ENCODE measurements at places on chromosomes 2 and 18.

GRCh38 chr2:150946831-150947230, 314.8 kb downstream of the RBM43 start:
- DNase-seq = no peak

GRCh38 chr2:228819701-228820100, 451.4 kb downstream of the PID1 start:
- DNase-seq = no peak

DNA sequence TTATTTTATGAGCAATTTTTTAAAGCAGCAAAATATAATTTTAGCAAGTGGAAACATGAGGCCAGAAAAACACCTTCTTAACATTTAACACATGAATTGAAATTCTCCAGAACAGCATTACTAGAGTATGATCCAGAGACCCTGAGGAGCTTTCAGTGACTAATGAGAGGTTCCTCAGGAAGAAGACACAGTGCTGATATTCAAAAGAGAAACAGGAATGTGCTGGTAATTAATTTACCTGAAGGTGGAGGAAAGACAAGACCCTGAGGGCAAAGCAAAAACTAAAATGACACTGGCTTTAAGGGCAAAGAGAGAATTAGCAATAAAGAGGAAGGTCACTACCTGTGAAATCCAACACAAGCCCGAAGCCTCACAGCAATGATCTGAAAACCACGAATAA, 97.0 kb downstream of the CDH2 start:
- no peak for DNase-seq

DNA sequence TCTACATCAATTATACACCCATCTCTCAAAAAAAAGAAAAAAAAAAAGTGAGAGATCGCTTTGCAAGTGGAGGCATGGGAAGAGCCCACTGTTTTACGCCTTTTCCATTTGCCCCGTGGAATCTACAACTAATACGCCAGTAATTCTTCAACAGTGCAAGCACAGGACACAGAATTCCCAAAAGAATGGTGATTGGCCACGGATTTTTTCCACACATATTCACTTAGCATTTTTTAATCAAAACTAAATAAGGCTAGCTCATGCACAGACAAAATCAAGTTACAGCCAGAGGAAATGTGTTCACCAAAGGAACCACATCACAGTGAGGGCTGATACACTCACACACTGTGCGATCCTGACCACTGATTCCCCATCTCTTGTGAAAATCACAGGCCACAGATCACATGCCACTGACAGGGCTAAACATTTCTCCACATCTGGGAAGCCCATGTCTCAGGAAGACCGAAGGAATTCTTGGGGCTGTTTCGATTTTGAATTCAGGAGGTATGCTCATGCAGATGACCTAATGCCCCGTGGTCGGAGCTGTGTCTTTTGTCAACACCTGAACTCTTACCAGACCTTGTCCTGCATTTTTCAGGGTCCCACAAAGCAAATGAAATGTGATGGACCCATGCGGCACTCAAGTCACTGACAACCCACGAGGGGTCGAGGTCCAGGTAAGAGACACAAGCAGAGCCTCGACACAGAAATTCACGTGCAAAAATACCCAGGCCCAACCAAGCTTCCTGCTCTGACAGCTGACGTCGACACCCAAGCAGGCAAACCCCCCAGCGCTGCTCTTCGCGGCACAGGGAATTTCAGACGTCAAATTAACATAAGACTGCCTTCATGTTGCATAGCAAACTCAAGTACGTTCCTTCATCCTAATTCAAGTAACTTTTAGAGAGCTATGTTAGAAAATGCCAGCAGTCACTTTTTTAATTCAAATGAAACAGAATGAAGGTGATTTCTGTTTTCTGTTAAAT, 69.6 kb downstream of the ZNF516 start:
- peak; percentile 41 for DNase-seq

DNA sequence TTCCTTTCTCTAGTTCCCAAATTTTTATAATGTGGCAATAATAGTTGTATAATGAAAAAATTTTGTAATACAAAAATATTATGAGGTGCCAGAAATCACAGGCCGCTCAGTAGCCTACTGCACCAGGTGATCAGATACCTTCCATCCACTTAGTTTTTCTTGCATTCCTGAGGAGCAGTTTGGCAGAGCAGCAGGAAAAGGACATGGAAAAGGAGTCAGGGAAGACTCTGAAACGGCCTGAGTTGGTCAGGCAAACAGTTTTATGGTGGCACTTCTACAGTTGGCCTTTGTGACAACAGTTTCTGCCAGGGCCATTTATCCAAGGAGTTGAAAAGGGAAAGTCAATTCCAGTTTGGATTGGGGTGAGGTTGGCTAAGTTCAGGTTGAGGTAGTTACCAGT, 165.4 kb upstream of the ALPP start:
- no peak for DNase-seq

DNA sequence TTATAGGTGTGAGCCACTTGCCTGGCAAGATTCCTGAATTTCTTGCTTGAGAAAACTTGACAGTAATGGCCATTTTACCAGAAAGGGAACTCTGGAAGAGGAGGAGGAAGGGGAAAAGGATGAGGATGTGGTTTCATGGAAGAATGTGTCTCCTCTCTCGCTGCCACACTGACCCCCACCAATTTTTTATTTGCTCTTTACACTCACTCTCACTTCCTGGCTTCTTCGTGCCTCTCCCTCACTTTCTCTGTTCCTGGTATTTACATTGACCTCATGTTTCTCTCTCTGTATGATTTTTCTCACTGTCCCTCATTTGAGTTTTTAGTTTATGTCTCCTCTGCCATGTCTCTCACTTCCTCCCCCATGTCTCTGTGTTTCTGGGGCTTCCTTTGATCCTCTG, 134.5 kb upstream of the CAB39 start:
- no peak for DNase-seq

DNA sequence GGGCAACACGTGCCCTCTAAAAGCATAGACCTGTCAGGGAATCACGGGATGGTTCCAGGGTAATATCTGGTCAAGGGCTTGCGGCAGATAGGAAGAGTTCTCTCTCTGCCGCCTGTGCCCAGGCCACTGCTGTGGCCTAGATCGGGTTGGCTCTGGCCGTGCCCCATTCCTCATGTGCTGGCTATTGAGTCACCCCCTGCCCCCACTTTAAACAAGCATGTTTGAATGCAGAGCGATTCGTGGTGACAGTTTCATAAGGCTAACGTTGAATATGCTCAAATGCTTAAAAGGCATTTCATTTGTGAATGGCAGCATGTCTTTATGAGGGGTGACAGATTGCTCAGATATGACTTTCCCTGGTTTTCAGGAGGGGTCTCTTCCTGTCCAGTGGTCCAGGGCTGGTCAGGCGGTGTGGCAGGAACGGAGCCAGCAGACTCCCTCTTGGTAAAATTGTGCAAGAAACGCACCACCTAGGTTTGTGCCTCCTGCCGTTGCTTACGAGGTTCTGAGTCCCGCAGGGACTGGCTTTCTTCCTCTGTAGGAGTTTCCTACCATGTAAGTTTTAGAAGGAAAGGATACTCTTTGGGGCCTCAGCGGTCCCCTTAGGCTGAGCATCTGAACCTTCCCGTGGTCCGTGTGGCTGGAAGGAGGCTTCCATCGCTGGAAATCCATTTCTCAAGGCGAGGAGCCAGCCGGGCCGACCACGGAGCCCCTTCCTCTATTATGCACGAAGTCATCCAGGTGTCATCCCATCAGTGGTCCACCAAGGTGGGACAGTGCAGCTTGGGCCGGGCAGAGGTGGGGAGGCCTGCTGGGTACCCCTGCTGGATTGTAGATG, 50.2 kb downstream of the AGAP1 start:
- no peak for DNase-seq

DNA sequence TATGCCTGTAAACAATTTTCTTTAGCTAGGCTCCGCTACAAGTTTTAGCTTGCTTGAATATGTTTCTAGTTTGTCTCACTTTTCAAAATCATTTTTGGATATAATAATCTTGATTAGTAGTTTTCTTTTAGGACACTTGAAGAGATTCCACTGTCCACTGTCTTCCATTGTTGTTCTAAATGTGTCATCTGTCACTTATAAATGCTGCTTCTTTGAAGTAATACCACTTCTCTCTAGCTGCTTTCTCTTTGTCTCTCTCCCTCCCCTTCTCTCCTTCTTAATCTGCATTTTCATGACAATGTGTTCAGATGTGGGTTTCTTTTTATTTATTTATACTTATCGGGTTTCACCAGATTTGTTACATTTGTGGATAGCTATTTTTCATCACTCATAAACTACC, 73.7 kb upstream of the DPP10 start:
- peak; percentile 1 for DNase-seq

GRCh38 chr2:177489719-177490301, 97.2 kb downstream of the AGPS start:
- DNase-seq = peak; percentile 65

DNA sequence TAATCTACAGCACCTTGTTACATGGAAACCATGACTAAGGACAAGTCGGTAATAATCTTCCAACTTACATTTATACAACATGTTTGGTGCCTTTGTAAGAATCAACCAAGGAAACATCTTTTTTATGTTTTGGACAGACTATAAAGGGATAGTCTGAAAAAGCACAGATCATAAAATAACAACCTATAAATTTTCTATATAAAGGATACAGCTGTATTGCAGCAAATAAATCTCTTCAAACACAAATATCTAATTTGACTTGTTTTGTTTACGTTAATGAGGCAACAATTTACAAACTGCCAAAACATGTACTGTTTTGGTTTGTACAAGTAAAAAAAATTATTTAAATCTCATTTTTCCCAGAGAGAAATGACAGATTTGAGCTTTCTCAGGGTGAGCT, 92.5 kb downstream of the SRBD1 start:
- DNase-seq = no peak

DNA sequence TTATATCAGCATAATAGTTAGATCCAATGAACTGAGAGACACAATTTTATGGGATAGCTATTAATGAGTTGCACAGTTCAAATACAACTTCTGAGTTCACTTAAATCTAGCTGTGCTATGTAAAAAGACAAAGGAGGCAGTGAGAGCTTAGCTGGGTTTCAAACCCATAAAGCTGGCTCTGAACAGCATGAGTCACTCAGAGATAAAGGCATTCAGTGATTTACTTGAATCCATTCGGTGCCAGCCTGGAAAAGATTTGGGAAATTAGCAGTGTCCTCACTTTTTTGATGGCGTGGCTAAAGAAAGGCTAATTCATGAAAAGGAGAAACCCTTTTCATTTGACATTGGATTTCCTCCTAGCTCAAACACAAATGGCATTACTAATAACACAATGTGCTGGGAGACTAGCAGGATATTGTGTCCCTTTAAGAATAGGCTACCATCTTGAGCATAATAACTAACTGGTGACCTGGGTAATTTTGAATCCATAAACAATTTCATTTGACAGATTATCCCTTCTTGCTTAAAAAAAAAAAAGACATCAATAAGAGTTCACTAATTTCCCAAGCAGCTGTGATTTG, 98.4 kb upstream of the NEUROD1 start:
- DNase-seq = no peak

DNA sequence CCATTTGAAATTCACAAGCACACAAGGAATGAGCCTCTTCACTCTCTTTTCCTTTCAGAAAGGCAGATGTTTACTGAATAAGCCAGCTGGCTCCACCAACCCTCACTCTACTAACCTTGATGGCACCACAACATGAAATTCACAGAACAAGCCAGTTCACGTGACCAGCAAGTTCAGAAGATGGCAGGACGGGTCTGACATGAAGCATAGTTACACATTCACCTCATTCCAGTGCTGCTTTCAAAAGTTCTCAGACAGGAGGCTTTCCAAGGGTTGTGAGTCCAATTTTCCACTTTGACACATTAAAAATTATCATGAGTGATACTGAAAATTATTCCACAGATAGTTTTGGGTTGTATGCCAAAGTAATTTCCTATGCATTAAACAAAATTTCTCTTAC, 74.2 kb upstream of the MBOAT2 start:
- no peak for DNase-seq

DNA sequence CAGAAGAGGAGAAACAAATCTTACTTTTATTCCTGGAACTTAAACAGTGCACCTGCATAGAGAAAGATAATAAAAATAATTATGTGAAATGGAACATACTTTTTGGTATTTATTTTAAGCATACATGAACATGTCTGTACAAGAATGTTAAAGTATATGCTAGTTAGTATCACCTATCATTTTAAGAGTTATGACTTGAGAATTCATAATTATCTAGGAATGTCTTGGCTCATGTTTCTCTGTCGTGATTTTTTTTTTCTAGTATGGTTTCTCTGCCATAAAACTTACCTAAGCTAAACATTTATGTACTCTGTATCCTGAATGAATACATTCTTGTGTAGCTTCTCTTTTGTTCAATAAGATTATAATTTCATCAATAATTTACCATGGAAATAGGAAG, 4.2 kb downstream of the SERPINB7 start:
- DNase-seq = no peak

- DNase-seq = no peak
These were observed 45.8 kb upstream of the WIPF1 start for GRCh38 chr2:174643356-174643755.

- no peak for DNase-seq
These were observed 92.5 kb downstream of the INHBB start for GRCh38 chr2:120438301-120439066.

GRCh38 chr18:10343778-10344177, 110.7 kb upstream of the APCDD1 start:
- no peak for DNase-seq

- no peak for DNase-seq
These were observed 211.6 kb downstream of the MGAT5 start for GRCh38 chr2:134465228-134466105.

- DNase-seq = no peak
These were observed 460.2 kb upstream of the ACVR2A start for GRCh38 chr2:147384659-147385058.

GRCh38 chr2:197813093-197813787, 8.8 kb downstream of the PLCL1 start:
- DNase-seq = peak; percentile 66

DNA sequence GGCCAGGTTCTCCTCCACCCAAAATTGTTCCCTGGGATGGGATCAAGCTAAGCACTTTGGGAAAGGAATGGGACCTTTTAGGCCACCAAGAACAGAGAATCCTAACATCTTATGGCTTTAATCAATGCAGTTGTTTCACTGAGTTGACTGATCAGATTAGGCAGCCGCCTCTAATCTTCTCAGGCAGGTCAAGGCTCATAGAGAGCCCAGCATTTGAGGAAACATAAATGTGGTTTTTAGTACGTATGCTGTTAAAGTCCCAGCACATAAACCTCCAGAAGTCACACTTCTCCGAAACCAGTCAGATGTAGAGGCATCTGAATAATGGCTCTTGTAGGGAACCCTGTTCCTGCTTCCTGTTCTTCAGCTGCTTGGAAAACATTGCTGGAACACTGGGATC, 99.5 kb upstream of the RMDN2 start:
- DNase-seq = no peak

DNA sequence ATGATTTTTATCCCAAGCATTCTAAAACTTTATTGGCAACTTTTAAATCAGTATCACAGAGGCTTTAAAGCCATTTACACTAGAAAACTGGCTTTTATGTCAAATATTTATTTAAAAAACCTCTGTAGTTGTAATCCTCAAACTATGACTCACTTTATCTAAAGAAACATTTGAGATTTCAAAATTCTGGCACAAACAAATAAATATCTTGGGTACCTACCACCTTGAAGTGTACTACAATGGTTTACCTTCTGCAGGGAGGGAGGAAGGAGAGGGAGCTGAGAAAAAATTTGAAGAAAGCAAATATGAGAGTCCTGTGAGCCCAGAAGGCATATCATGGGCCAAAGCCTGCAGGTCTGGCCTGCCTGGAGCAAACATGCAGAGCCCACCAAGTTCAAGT, 155.6 kb downstream of the NCKAP5 start:
- DNase-seq = no peak

Measured in choroid plexus epithelial cell (primary cell).